ENCODE measurements at places on chromosomes 7 and 10. TPM values are rescaled to one million over a fixed set of nuclear protein-coding genes. Genes with fewer than 3 reads are reported as not detected.

- DNase-seq, result peak; percentile 83
Observed at GRCh38 chr10:21727452-21728168, 193.6 kb downstream of the MLLT10 start.

DNA sequence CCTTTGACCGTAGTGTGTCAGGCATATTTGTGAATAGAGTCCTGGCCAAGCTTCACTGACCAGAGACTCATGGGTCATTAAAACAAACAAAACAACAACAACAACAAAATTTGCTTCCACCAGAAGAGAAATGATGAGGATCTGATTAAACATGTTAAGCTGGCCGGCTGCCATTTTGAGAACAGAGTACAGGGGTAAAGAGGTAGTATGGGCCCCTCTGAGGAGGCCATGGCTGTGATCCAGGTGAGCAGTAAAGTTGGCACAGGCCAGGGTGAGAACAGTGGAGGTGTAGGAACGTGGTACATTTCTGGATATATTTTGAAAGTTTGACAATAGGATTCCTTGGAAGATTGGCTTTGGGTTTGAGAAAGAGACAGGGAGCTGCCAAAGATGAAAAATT lies 252.5 kb downstream of the TWIST1 start:
- no peak for DNase-seq

- DNase-seq, result no peak
Observed at GRCh38 chr10:116278846-116279245, 5.8 kb upstream of the GFRA1 start.

- no peak for DNase-seq
Observed at GRCh38 chr10:75765789-75766096, 334.3 kb downstream of the LRMDA start.

DNA sequence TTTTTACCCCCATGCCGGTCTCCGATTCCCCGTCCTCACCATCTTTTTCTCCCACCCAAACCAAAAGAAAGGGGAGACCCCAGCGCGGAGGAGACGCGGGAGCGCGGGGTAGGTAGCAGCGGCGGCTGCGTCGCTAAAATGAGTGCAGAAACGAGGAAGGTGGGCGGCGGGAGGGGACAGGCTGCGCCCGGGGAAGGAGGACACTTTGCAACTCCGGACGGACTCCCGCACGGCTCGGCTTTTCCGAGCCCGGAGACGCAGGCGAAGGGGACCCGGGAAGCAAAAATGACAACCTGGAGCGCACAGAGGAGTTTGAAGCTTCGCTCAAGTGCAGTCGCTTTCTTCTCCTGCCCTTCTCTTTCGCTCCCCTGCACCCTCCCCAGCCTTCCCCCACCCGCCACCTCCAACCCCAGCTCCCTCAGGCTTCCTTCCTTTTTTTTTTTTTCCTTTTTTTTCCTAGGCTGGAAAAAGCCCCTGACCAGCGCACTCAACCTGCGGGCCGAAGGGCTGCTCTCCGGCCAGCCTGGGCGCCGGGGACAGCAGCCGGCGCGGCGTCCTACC lies 453 bp downstream of the SFMBT2 start:
- no peak for DNase-seq

DNA sequence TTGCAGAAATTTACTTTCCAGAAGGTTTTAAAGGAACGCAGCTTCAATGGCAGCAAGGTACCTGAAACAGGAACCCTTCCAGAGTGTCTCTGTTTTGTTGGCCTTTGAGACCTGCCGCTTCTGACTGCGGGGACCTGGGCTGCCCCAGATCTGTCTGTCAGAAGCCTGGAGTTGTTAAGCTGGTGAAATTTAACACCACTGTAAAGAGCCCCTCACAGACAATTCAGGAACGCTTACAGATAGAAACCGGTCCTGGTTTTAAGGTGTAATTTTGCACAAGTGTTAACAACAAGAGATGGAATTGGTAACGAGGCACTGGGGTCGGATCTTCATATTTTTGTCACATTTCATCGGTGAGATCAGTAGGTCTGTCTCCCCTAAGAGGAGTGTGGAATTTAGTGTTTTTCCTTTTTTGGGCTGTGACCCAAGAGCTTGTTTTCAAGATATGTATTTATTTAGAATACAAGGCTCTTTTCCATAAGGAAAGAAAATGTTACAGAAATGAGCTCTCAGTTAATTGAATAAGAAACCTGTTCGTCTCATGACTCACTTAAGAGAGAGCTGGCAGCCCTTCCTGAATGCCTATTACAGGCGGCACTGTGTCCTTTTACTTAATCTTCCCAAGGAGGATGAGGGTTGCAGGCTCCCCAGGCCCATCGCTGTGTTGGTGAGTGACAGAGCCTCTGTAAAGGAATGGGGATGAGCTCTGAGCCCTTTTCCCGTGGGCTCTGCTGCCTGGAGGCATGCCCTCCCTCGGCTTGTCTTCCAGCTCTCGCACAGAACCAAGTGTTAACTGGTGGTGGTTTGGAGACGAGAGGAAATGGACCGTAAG lies 168.7 kb downstream of the CUX1 start:
- DNase-seq, result peak; percentile 46

- DNase-seq, result no peak
Observed at GRCh38 chr7:132154695-132155471, 421.4 kb downstream of the PLXNA4 start.

The GATA3 gene
- under 0.01 TPM for total RNA-seq

- DNase-seq, result peak; percentile 84
Observed at GRCh38 chr10:79266543-79267312, 80.5 kb upstream of the PPIF start.

DNA sequence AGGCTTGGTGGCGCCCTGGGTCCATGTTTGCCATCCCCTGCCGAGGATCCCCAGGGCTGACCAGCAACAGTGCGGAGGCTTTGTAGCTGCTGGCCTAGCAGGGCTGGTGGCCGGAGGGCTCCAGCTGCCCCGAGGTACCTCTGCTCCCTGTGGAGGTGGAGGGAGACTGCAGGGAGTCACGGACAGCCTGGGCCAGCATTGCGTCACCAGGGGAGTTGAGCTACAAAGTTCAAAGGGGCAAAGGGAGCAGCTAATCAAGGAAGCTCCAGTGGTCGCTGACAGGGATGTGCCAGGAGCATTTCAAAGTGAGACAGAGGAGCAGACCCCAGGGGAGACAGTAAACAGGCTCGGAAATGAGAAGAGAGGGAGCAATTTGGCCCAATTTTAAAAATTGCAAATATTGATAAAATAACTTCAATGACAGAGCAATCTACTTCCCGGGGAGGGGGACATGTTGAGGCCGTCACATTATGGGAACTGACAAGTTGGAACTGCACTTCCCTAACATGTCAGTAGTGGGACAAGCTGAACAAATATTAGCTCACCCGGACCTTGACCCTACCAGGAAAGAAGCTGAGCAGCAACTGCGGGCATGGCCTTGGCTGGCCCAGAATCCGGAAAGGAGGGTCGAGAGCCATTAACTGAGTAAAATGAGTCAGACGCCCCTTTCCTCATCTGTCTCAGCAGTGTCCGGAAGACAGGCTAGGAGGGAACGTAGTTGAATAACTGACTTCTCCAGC lies 39.4 kb downstream of the BTBD16 start:
- peak; percentile 74 for DNase-seq

- peak; percentile 68 for DNase-seq
Observed at GRCh38 chr7:30938435-30939316, 25.1 kb upstream of the GHRHR start.

The ADRB1 gene
- 1.8 TPM for total RNA-seq

The SFXN2 gene
- total RNA-seq, result 0.64 TPM

DNA sequence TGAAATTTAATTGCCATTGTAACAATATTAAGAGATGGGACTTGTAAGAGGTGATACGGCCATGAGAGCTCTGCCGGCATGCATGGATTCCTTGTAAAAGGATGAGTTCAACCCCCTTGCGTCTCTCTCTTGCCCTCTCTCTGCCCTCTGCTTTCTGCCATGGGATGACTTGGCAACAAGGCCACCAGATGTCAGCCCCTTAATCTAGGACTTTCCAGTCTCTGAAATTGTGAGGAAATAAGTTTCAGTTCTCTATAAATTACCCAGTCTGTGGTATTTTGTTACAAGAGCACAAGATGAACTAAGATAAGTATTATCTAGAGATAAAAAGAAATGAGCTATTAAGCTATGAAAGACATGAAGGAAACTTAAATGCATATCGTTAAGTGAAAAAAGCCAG lies 145.7 kb upstream of the AHR start:
- DNase-seq, result no peak

The IDI2 gene
- not detected for total RNA-seq

DNA sequence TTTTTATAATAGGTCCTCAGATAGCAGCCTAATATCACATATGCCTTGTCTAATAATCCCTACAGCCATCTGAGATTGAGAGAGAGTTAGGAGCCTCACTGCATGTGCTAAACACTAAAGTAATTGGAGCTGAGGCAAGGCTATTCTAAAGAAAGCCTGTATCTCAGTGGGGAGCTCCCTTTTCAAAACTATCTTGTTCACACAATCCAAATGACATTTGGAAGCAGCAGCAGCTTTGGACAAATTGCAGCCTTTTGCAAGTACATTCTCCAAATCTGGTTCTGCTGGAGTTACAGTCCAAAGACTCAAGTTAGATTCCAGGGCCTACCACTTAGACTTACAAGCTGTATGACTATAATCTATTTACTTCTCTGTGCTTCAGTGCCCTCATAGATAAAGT lies 104.5 kb downstream of the MACC1 start:
- DNase-seq, result no peak

The GIMAP1 gene
- total RNA-seq, result not detected

DNA sequence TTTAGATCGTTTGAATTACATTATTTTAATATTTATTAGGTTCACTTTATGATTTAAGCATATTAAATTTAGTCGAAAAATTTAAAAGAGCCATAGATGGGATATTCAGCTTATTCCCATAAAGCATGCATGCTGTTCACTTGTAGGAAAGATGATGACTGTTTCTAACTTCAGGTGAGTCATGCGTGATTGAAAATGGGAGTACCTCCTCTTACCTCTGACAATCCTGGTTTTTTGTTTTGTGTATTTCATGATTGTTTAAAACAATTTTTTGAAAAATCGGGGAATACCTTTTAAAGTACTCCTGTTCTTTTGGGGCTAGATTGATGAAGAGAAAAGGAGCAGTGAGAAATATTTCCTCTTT lies 1.4 kb downstream of the TNKS2 start:
- DNase-seq, result peak; percentile 80

GRCh38 chr10:128123846-128124245 lies 2.4 kb downstream of the MKI67 start:
- DNase-seq, result no peak

DNA sequence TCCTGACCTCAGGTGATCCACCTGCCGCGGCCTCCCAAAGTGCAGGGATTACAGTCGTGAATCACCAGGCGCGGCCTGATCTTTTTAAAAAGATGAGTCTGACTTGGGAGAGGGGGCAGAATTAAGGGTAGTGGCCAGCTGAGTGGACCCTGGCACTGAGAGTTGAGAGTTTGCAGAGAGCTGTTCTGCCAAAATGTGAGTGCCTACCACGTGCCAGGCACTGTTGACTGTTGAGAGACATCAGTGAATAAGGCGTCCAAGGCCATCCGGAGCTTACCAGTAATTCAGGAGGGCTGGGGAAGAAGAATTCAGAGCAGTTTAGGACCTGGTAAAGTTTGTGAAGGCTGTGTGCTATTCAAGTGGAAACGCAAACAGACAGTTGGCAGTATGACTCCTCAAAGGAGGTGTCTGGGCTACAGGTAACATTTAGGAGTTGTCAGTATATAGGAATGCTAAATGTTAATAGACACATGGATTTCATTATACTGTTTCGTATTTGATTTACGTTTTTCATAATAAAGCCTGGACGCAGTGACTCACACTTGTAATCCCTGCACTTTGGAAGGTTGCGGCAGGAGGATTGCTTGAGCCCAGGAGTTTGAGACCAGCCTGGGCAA lies 1.5 kb downstream of the NIPSNAP2 start:
- DNase-seq, result peak; percentile 89

The ITIH5 gene
- total RNA-seq, result not detected

DNA sequence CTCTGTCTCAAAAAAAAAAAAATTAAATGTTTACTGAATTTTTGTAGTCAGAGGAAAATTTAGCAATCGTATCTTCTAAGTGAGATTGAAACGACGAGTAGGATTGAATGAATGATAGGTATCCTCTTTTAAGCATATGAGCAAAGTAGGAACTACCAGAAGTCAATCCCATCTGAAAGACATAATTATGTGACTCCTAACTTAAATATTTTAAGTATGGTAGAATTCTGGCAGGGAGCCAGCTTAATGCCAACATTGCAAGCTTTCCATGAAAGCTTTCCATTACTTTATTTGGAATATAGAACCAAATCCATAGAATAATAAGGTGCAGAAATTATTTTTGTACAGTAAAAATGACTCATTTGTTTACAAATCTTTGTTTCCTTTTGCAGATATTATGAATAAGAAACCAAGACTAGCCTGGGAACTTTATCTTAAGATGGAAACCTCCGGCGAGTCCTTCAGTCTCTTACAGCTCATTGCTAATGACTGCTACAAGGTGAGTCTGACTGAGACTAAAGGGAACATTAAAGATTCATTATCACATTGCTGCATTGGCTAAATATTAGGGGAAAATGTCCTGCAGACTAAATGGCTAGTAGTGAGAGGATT lies 50.2 kb upstream of the UBN2 start:
- peak; percentile 47 for DNase-seq

- DNase-seq, result no peak
Observed at GRCh38 chr7:136184719-136185118, 207.6 kb upstream of the MTPN start.

- DNase-seq, result no peak
Observed at GRCh38 chr10:78892338-78893176, 176.2 kb upstream of the ZMIZ1 start.

DNA sequence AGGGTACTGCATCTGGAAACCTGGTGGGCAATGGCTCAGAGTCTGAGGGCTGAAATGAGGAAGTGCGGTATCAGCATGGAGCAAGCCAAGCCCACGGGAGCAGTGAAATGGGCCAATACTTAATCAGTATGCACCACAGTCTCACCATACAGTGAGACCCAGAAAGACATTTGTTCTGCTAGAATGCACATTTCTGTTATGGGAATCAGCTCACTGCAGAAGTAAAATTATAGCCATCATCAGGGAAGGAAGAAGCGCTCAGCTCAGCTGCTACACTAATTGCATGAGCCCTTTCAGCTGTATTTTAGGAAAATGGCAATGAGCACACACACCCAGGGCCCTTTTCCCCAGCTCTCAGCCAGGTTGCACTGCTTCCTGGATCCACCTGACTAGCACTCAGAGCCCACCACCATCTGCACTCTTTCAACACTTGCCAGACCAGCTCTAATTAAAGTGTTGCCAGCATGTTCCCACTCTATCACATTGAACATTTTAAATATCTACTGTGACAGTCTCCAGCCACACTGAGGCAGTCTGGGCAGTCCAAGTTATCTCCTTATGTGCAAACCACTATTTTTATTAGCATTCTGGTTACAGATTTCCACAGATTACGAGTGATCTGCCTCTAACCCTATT lies 44.2 kb upstream of the PIK3AP1 start:
- no peak for DNase-seq

DNA sequence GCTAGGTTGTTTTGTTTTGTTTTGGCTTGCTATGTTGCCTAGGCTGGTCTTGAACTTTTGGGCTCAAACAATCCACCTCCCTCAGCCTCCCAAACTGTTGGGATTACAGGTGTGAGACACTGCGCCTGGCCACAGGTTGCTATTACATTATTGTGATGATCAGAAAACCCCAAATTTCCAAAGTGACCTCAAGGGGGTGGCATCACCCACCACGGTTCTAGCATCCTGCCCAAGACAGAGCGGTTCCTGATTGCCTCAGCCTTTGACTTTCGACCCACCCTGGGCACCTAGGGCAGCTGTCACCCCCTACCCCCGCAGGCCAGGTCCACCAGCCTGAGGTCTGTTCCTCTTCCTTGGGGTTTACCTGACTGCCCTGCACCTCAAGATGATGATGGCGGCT lies 28.4 kb downstream of the SBDS start:
- no peak for DNase-seq

The CLRN3 gene
- total RNA-seq, result not detected

Data from bronchial epithelial cell (primary cell).